ENCODE measurements at places on chromosomes 16 and 17. TPM values are rescaled to one million over a fixed set of nuclear protein-coding genes. Genes with fewer than 3 reads are reported as not detected.

DNA sequence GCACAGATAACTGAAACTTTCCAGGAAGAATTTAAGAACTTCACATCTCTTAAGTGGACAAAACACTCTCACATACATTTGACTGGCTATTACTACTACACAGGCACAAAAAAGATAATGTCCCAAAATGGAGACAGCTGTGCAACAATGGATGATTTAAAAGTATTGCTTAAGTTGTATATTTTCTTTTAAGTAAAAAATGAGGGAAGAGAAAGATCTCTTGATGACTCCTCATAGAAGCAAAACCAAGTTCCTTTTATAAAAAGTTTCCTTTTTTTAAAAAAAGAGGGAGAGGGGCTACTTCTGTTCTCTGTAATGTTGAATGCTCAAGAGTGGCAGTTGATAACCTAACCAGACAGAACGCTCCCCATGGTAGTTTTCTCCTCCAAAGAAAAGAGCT is 195.5 kb downstream of the ZFHX3 start:
- ATAC-seq, result no peak

DNA sequence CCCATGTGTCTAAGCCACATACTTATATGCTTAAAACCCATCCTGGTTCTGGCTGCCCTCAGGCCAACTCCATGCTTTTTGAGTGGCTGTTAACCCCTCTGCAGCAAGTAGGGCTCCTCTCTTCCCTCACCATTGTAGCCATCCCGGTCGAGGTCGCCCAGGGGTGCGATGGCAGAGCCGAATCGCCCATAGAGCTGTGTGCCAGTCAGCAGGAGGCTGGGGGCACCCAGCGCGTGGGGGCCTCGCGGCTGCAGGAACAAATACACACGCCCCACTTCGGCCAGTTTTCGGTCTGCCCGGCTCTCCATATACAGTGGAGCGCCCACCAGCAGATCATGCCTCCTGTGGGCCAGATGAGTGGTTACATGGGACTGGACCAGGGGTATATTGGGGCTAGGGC is 6.1 kb downstream of the ITGA2B start:
- ATAC-seq, result no peak

DNA sequence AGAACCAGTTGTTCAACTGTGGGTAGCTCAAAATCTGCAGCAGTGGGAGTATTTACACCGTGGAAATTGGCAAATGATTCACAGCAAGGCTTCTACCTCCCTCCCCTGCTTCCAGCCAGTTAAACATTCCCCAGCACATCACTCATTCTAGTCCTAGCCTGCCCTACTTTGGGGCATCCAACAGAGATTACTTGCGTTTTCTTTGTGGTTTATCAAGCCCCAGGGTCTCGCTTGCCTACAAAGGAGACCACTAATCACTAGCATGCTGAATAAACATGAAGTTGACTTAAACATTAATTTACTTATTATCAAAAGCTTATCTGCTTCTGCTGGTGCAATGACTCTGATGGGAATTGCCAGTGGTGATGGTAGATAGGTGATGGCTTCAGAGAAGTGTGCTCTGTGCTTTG is 94.5 kb downstream of the MARF1 start:
- no peak for ATAC-seq

GRCh38 chr17:34542700-34543336 is 36.6 kb upstream of the TMEM132E start:
- ATAC-seq, result no peak

DNA sequence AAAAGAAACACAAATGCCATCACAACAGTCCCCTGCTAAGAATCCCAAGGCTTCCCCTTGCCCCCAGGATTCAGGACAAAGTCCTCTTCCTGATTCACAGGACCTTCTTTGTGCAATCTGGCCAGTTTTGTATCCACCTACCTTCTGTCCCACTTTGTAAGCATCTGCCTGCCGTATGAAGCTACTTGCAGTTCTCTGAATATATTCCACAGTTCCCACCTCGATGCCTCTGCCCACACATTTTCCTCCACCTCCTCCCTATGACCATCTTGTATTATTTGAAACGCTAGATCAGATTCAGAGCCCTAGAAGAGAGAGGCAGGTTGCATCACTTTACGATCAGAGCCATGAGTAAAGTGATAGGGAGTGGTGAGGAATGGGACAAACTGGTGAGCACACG is 159.2 kb upstream of the XYLT1 start:
- no peak for ATAC-seq

The NTN1 gene
- total RNA-seq, result 74.3 TPM

All from gastroesophageal sphincter (tissue), 4 donors.